ENCODE measurements at places on chromosomes 4 and X. TPM values are rescaled to one million over a fixed set of nuclear protein-coding genes. Genes with fewer than 3 reads are reported as not detected.

KIAA1210 gene
- total RNA-seq, result not detected

- no peaks in the 10 kb centered on the region for H3K27me3 ChIP-seq
- no peak overlapping the region for H3K4me3 ChIP-seq
- H3K27ac ChIP-seq, result peak overlapping the region; percentile 13
- peaks cover 22% of the 10 kb centered on the region for H3K4me1 ChIP-seq
- no peaks in the 10 kb centered on the region for H3K36me3 ChIP-seq
Observed at GRCh38 chr4:40183615-40184411, 13.0 kb upstream of the RHOH start.

GLRA2 gene
- total RNA-seq, result not detected

- H3K27me3 ChIP-seq, result no peaks in the 10 kb centered on the region
- H3K4me3 ChIP-seq, result no peak overlapping the region
- no peak for DNase-seq
- no peak overlapping the region for H3K27ac ChIP-seq
- H3K4me1 ChIP-seq, result peaks cover 36% of the 10 kb centered on the region
Observed at GRCh38 chr4:70925899-70926635, 23.9 kb downstream of the MOB1B start.

NONO gene
- total RNA-seq, result 341 TPM

DNA sequence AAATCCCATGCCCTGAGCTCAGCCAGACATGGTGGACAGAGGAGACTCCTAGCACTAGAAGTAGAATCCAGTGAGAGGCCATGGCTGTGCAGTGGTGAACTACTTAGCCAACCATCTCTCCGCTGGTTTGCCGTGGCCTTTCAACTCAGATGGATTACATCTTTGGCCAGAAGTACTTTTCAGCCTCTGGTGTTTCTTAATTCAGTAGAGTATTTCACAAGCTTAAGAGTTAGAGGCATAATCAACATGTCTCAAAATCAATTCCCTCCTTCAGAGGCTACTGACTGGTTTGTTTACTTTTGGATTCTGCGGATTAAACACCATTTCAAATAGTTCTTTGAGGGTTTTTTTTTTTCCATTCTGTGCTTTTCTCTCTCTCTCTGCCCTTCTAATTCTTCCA lies 91.1 kb upstream of the PGRMC2 start:
- no peak for DNase-seq
- no peak overlapping the region for H3K4me3 ChIP-seq
- H3K27me3 ChIP-seq, result no peaks in the 10 kb centered on the region
- H3K27ac ChIP-seq, result no peak overlapping the region

TEX13B gene
- not detected for total RNA-seq

GRCh38 chr4:74014332-74014731 lies 15.9 kb upstream of the CXCL5 start:
- no peak overlapping the region for H3K4me3 ChIP-seq
- H3K27me3 ChIP-seq, result peaks cover 39% of the 10 kb centered on the region
- H3K27ac ChIP-seq, result no peak overlapping the region
- H3K36me3 ChIP-seq, result peaks cover 1% of the 10 kb centered on the region

SULT1E1 gene
- 1.9 TPM for total RNA-seq

DNA sequence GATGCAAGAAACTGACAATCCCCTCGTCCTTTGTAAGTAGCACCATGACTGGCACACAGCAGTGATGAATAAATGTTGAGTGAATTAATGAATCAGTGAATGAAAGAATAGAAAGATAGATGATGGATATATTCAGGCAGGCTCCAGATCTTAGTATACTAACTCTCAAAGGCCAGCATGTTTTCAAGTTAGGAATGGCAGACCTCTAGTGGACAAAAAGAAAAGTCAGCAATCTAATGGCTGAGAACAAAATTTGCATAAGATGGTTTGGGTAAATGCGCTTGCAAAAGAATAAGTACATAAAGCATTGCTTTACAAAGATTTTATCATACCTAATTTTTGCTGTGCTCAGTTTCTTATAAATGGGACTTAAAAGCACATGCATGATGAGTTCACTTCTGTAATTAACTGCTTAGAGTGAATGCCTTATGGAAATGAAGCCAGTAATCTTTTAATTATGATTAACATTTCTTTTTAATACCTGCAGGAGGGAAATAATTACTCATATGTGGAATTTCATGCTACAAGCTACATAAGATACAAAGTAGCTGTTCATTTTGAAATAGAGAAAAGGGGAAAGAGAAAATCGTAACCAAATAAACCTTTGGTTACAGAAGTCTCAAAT lies 126.9 kb upstream of the GPRIN3 start:
- peaks cover 10% of the 10 kb centered on the region for H3K27me3 ChIP-seq
- peaks cover 3% of the 10 kb centered on the region for H3K36me3 ChIP-seq
- no peak overlapping the region for H3K4me3 ChIP-seq

RAB40A gene
- total RNA-seq, result 0.45 TPM

ARMCX4 gene
- 15.4 TPM for total RNA-seq

- peaks cover 3% of the 10 kb centered on the region for H3K27me3 ChIP-seq
- H3K27ac ChIP-seq, result no peak overlapping the region
- no peak overlapping the region for H3K4me3 ChIP-seq
- no peaks in the 10 kb centered on the region for H3K36me3 ChIP-seq
- H3K4me1 ChIP-seq, result no peaks in the 10 kb centered on the region
Observed at GRCh38 chr4:27343411-27343810, 482.8 kb downstream of the STIM2 start.

DNA sequence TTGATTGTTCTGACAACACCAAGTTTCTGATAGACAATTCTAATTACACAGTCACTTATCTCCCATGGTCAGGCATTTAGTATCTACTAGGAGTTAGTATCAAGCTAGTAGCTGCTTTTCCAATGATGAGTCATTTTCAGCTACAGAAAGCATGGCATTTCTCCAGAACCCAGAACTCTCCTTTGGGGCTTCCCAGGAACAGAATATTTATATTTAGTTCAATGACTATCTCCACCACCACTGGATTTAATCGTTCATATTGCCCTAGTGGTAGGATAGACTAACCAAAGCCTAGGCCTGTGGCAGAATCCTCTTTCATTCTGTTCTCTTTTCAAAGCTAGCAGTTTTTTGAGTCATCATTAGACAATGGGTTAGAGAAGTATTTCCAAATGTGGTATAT lies 569.4 kb downstream of the GABRG1 start:
- DNase-seq, result no peak
- no peaks in the 10 kb centered on the region for H3K4me1 ChIP-seq
- no peak overlapping the region for H3K27ac ChIP-seq
- H3K4me3 ChIP-seq, result no peak overlapping the region
- H3K36me3 ChIP-seq, result no peaks in the 10 kb centered on the region

SCOC gene
- total RNA-seq, result 63.8 TPM

GRCh38 chrX:73647632-73648322 lies 84.8 kb downstream of the CHIC1 start:
- H3K36me3 ChIP-seq, result peaks cover 12% of the 10 kb centered on the region
- DNase-seq, result no peak
- no peak overlapping the region for H3K4me3 ChIP-seq

DNA sequence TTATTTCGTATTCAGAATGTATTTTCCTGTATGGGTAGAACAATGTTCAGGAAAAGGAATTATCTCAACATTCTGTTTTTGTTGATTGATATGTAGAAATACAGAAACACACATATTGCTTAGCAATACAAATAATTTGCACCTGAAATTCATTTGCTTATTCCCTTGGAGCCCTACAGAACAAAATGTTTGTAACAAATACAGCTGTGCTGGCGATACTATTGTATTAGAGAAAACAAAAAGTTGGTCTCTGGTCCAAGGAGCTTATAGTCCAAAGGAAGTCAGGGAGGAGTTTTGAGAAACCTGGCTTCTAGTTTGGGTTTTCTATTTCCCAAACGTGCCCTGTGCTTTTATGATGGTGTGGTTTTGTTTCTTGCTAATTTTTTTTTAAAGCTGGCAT lies 37.8 kb upstream of the CAPN6 start:
- DNase-seq, result no peak
- H3K4me3 ChIP-seq, result no peak overlapping the region
- H3K27ac ChIP-seq, result no peak overlapping the region

- H3K4me3 ChIP-seq, result no peak overlapping the region
- no peak for DNase-seq
- peaks cover 4% of the 10 kb centered on the region for H3K27me3 ChIP-seq
- no peaks in the 10 kb centered on the region for H3K4me1 ChIP-seq
- H3K27ac ChIP-seq, result no peak overlapping the region
- H3K36me3 ChIP-seq, result no peaks in the 10 kb centered on the region
Observed at GRCh38 chrX:15873566-15873965, 19.0 kb upstream of the AP1S2 start.

GRCh38 chrX:44019911-44020310 lies 46.7 kb upstream of the NDP start:
- peaks cover 5% of the 10 kb centered on the region for H3K4me1 ChIP-seq
- no peak overlapping the region for H3K4me3 ChIP-seq
- no peaks in the 10 kb centered on the region for H3K27me3 ChIP-seq
- no peak for DNase-seq
- no peaks in the 10 kb centered on the region for H3K36me3 ChIP-seq
- H3K27ac ChIP-seq, result no peak overlapping the region

UTP14A gene
- 14.2 TPM for total RNA-seq

DNA sequence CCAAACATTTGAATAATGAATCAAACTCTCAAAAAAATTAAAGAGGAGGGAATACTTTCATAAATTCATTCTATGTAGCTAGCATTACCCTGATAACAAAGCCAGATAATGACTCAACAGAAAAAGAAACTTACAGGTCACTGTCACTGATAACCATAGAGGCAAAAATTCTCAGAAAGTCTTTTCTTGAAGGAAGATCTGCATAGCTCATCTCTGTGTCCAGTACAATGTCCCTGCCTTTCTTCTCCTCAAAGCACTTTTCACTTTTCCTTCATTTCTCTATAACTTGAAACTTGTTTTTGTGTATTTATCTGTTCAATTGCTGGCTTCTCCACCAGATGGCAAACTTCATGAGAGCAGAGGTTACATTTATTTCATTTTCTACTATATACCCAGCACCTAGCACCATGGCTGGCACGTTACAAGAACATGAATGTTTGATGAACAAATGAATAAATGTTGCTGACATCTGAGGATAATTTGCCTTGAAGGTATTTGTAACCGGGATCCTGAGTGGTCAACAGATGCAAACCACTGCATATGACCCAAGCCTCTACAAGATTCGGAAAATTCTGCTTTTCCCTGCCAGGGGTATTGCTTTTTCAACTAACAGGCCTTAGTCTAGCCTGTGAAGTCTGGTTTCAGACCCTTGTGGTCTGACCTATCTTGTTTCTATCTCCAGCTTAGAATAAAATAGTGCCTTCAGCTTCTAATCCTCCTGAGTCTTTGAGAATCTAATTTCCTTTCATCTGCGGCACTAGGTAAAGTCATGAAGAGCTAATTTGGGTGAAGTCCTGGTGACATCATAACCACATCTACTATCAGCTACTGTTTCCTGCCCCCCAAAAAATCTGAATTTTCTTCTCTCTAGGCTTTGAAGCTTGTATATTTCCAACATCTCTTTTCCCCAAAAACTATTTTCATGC lies 52.5 kb upstream of the ANTXR2 start:
- no peak overlapping the region for H3K4me3 ChIP-seq
- no peak overlapping the region for H3K27ac ChIP-seq
- DNase-seq, result no peak
- peaks cover 6% of the 10 kb centered on the region for H3K4me1 ChIP-seq

- no peaks in the 10 kb centered on the region for H3K27me3 ChIP-seq
- H3K27ac ChIP-seq, result no peak overlapping the region
- no peaks in the 10 kb centered on the region for H3K36me3 ChIP-seq
Observed at GRCh38 chr4:79325436-79325835, 425 bp downstream of the NAA11 start.

DNA sequence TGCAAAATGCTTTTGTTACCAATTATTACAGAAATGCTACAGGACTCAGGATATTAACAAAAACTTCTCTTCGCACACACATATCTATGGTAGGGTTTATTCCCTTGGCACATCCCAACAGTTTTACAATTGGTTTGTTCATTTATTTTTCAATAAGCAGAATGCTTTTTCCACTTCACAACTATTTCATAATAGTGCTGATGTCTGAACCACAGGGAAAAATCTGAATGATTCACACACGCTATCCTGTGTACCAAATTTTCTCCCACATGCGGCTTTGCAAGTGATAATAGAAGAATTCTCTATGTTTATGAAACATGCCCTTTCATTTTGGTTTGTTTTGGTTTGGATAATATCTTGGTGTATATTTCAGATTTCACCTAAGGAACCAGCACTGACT lies 725.7 kb upstream of the TENM3 start:
- H3K36me3 ChIP-seq, result no peaks in the 10 kb centered on the region
- no peaks in the 10 kb centered on the region for H3K4me1 ChIP-seq
- H3K4me3 ChIP-seq, result no peak overlapping the region
- H3K27me3 ChIP-seq, result no peaks in the 10 kb centered on the region

BTC gene
- 0.41 TPM for total RNA-seq

DNA sequence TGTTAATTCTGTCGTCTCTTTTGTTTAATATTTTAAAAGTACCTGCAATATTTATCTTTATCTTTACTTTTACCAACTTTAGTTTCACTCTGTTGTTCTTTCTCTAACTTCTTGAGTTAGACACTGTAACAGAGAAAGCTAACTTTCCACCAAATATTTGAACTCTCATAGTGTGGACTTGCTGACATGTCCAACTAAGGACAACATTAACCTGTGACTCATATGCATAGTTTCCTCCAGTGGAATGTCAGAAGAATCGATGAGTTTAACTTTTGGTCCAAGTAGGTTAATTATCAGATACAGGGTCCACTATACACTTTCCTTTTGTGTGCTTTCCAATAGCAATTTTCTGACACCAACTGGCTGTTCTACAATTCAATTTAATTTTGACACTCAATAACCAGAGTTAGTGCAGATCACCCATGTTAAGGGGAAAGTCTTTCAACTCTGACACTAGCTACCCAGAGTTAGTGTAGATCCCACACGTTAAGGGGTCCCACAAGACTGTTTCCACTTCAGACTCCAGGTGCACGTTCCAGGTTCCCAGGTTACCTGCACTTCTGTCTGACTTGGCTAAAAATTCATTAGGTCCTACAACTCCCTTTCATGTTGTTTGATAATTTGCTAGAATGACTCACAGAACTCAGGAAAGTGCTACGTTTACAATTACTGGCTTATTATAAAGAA lies 559.0 kb upstream of the AMOT start:
- H3K27ac ChIP-seq, result peak overlapping the region; percentile 30
- no peak overlapping the region for H3K4me3 ChIP-seq
- no peaks in the 10 kb centered on the region for H3K27me3 ChIP-seq
- no peak for DNase-seq
- no peaks in the 10 kb centered on the region for H3K36me3 ChIP-seq

DNA sequence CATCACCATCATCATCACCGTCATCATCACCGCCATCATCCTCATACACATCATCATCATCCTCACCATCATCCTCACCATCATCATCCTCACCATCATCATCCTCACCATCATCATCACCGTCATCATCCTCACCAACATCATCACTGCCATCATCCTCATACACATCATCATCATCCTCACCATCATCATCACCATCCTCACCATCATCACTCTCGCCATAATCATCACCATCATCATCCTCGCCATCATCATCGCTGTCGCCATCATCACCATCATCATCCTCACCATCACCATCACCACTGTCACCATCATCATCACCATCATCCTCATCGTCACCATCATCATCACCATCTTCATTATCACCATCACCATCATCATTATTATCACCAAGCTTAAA lies 19.8 kb upstream of the DHRSX start:
- no peak for DNase-seq
- no peaks in the 10 kb centered on the region for H3K36me3 ChIP-seq
- H3K4me3 ChIP-seq, result no peak overlapping the region
- no peak overlapping the region for H3K27ac ChIP-seq
- H3K4me1 ChIP-seq, result no peaks in the 10 kb centered on the region

- no peak overlapping the region for H3K4me3 ChIP-seq
- no peaks in the 10 kb centered on the region for H3K36me3 ChIP-seq
- DNase-seq, result no peak
- H3K27ac ChIP-seq, result no peak overlapping the region
- H3K27me3 ChIP-seq, result no peaks in the 10 kb centered on the region
Observed at GRCh38 chr4:153212736-153213135, 8.5 kb downstream of the TRIM2 start.

All from chondrocyte (in vitro differentiated cells).